ENCODE measurements at places on chromosomes 11 and 22. TPM values are rescaled to one million over a fixed set of nuclear protein-coding genes. Genes with fewer than 3 reads are reported as not detected.

The CPSF7 gene
- 29.1 TPM for total RNA-seq

The HOATZ gene
- total RNA-seq = not detected

The MUC15 gene
- total RNA-seq = 19.5 TPM

The TMEM191B gene
- total RNA-seq = 0.59 TPM

The APOL4 gene
- 16.1 TPM for total RNA-seq

The LMO1 gene
- total RNA-seq = 3.6 TPM

The CEP126 gene
- 6.1 TPM for total RNA-seq

The PCSK7 gene
- 28.7 TPM for total RNA-seq

The MUC2 gene
- total RNA-seq = under 0.01 TPM

The CD3G gene
- total RNA-seq = 0.10 TPM

The BTBD18 gene
- not detected for total RNA-seq

The TKFC gene
- 13.0 TPM for total RNA-seq

The TMEM25 gene
- total RNA-seq = 8.1 TPM

The KRTAP5-10 gene
- total RNA-seq = 1.5 TPM

The GAB4 gene
- total RNA-seq = not detected

The CASP5 gene
- 0.39 TPM for total RNA-seq

The PTGDR2 gene
- 0.59 TPM for total RNA-seq

The GUCD1 gene
- 52.5 TPM for total RNA-seq

The ZNF215 gene
- total RNA-seq = 1.6 TPM

The CNTN5 gene
- 3.4 TPM for total RNA-seq

The OR5T2 gene
- not detected for total RNA-seq

The LRRC74B gene
- total RNA-seq = 0.20 TPM

The UBQLNL gene
- 0.49 TPM for total RNA-seq

The MFRP gene
- total RNA-seq = 0.10 TPM

The DEUP1 gene
- 0.59 TPM for total RNA-seq

The CHKA gene
- 20.8 TPM for total RNA-seq

The OR5AL1 gene
- total RNA-seq = not detected

The ADM2 gene
- total RNA-seq = 0.39 TPM

The HTR3B gene
- total RNA-seq = not detected

The KLHDC7B gene
- 0.30 TPM for total RNA-seq

The VSIG10L2 gene
- 0.39 TPM for total RNA-seq

The RTN4RL2 gene
- total RNA-seq = 0.49 TPM

The DEFB131B gene
- not detected for total RNA-seq

The ELP4 gene
- 31.4 TPM for total RNA-seq

The LGR4 gene
- total RNA-seq = 142 TPM

The TRIM49 gene
- total RNA-seq = not detected

The RFPL3 gene
- total RNA-seq = not detected

The GTSE1 gene
- total RNA-seq = 3.6 TPM

The DRICH1 gene
- total RNA-seq = 0.39 TPM

The BACE1 gene
- total RNA-seq = 13.7 TPM

The LDHAL6A gene
- not detected for total RNA-seq

The GDPD5 gene
- 9.6 TPM for total RNA-seq

The MYRF gene
- 0.30 TPM for total RNA-seq

The OR52E8 gene
- not detected for total RNA-seq

The ELMOD1 gene
- 3.9 TPM for total RNA-seq

The FANCF gene
- 11.4 TPM for total RNA-seq

The UCP3 gene
- total RNA-seq = 0.39 TPM

The RCOR2 gene
- total RNA-seq = 2.1 TPM

The TP53AIP1 gene
- 7.6 TPM for total RNA-seq

The KCNJ1 gene
- 0.10 TPM for total RNA-seq

The MAP6 gene
- 1.9 TPM for total RNA-seq
